ENCODE measurements at places on chromosomes 13 and 19.

GRCh38 chr13:48019796-48020195 lies 17.7 kb upstream of the NUDT15 start:
- no peak for DNase-seq

DNA sequence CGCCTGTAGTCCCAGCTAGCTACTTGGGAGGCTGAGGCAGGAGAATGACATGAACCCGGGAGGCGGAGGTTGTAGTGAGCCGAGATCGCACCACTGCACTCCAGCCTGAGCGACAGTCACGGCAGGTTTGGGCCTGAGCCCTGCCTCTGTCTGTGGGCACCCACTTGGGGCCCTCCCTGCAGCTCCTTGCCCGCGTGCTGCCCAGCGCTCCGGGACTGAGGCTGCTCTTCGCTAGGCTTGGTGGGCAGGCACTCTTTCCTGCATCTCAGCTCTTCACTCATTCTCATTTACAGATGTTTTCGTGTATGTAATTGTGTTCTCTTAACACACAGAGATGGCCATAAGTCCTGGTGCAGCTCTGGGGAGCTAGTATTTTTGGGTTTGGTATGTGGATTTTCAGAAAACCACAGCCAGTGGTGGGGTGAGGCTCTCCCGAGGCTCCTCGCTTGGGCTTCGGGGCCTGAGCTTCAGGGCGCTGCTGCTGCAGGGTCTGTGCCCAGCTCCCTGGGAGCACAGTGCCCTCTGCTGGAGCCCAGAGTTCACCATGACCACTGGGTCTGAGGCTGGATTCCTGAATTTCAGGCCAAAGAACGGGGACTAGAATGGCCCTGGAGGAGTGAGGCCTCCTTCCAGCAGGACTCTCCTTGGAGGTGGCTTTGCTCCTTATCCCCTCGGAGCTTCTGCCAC lies 15.2 kb downstream of the UPF1 start:
- peak; percentile 56 for DNase-seq

GRCh38 chr19:41910240-41910991 lies 17.8 kb downstream of the ERFL start:
- DNase-seq: no peak

GRCh38 chr19:4007021-4007835 lies at the start of gene PIAS4:
Gene PIAS4, plus strand, starts transcription at chr19:4007736. Its CDS starts 25 bp downstream, at chr19:4007761.
- DNase-seq: peak; percentile 92

DNA sequence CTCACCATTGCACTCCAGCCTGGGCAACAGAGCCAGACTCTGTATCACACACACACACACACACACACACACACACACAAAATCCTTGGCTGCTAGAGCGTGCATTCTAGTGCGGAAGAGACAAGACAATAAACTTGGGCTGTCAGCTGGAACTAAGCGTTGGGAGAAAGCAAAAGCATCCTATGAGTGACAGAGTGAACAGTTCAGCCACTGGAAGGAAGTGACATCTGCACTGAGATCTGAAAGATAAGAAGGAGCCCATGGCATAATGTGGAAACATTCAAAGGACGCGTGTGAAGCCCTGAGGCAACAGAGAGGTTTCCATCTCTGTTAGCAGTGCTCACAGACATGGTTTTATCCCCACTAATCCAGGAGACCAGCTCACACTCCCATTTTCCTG lies 3.5 kb upstream of the SLC1A5 start:
- DNase-seq: no peak

GRCh38 chr19:18417250-18418028 lies 1.8 kb upstream of the SSBP4 start:
- no peak for DNase-seq

- no peak for DNase-seq
Observed at GRCh38 chr13:91178099-91178498, 169.4 kb upstream of the MIR17HG start.

- no peak for DNase-seq
Observed at GRCh38 chr13:44388427-44389059, 14.9 kb downstream of the SERP2 start.

GRCh38 chr19:52142001-52142595 lies 2.4 kb upstream of the ZNF616 start:
- DNase-seq: no peak

DNA sequence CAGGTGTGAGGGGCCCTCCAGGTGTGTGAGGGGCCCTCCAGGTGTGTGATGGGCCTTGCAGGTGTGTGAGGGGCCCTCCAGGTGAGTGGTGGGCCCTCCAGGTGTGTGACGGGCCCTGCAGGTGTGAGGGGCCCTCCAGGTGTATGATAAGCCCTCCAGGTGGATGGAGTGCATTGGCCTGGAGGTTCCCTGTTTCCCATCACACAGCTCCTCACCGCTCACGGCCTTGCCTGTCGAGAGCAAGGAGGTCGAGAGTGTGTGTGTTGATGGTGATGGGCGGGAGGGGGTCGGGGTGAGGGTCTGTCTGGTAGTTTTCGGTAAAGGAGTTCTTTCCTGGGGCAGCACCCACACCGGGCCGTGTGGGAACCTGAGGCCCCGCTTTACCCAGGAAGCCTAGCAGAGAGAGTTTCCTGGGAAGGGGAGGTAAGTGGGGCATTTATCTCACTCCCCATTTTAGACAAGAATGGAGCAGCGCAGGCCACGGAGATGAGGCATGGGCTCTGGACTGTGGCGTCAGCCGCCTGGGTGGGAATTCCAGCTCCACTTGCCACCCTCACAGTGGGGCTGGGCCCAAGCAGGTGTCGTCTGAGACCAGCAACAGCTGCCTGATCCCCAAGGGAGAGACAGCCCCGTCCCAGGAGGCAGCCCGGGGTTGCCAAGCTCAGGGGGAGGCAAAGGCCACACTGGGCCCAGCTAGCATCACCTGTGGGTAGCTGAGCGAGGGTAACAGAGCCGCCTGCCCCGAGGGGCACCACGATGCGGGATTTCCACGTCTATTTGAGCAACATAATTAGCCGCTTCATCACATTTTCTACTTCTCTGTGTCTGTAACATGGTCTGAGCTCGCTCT lies 10.9 kb upstream of the GAS6 start:
- DNase-seq: no peak

DNA sequence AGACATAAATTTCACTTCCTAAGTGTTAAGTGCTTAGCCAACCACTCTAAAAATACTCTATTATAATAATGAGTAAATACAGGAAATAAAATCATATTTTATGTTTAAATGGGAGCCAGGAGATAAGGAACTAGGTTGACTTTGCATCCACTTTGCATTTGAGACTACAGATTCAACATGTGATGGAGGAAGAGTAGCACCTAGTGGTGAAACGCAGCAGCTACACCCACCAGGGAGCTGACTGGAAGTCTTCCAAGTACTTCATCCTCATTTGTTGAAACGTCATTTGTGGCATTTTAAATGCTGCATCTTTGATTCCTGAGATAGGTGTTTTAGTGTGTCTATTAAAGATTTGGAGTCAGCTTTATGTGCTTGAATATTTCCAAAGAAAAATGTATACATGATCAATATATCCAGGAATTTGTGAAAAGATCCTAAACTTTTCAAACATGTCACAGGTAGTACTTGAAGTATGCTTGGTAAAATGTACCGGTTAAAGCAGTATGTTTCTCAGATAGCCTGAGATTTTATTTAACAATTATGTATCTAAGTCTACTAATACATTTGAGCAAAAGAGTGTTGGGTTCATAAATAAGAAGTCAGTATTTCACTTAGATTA lies 17.4 kb upstream of the KCTD12 start:
- DNase-seq: peak; percentile 44

- no peak for DNase-seq
Observed at GRCh38 chr13:48222358-48223301, 10.4 kb upstream of the ITM2B start.

DNA sequence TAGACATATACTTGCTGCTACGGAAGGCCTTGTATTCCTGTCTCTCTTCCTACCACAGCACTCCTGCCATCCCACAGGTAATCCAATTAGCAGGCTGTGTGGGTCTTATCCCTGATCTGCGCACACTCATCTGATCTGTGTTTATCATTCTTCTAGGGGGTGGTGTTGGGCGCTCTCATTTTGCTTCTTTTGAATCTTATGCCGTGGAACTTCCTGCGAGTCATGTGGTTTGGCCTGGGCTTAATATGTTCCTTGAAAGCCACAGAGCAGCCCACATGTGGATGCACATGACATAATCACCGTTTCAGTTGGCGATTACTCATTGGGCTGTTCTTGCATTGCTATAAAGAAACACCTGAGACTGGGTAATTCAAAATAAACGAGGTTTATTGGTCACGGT lies 7.5 kb downstream of the RASA3 start:
- DNase-seq: peak; percentile 64

GRCh38 chr19:29480507-29480906 lies 45.3 kb upstream of the VSTM2B start:
- DNase-seq: no peak

DNA sequence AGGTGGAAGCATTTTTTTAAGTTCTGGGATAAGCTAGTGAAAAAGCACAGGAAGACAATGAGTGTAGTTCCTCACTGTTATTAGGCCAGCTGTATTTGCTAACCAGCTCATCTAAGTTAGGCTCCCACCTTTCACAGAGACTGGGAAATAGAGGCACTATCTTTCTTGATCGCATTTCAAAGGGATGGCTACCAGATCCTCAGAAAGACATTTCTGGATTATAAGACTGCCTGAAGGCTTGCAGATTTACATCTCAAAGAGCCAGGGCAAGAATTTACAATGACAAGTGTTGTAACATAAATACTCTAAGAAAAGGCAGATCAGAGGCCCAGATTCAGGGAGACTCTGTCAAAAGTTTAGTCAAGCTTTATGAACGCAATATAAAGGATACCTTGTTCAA lies 1005.5 kb downstream of the PCDH9 start:
- no peak for DNase-seq

- no peak for DNase-seq
Observed at GRCh38 chr19:21910318-21910717, 74.3 kb upstream of the ZNF43 start.

GRCh38 chr13:88051746-88052482 lies 380.7 kb downstream of the SLITRK5 start:
- DNase-seq: no peak

GRCh38 chr19:5355076-5355475 lies 14.5 kb upstream of the PTPRS start:
- no peak for DNase-seq

- no peak for DNase-seq
Observed at GRCh38 chr13:104256701-104257100, 1190.5 kb upstream of the SLC10A2 start.

DNA sequence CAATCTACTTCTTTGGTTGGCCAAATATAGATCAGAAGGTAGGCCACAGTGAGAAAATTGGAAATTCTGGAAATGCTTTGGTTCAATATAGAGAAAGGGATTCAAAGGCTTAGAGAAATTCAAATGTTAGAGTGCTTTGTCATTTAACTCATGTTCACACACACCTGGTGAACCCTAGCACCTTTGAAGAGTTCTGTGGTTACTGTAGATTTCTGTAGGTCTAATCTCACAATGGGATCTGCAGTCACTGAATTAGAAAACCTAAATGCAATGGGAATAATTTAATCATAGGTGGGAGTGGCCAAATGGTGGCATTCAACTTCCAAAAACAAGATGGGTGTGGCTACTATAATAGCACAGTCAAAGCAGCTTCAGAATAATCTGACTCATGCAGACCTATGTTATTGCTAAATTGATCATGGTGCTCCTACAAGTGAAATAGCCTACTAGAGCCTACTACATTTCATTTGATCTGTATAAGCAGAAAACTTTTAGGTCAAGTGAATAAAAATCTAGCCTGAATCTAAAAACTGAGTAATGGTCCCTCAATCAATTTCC lies 1152.9 kb downstream of the PCDH9 start:
- no peak for DNase-seq

DNA sequence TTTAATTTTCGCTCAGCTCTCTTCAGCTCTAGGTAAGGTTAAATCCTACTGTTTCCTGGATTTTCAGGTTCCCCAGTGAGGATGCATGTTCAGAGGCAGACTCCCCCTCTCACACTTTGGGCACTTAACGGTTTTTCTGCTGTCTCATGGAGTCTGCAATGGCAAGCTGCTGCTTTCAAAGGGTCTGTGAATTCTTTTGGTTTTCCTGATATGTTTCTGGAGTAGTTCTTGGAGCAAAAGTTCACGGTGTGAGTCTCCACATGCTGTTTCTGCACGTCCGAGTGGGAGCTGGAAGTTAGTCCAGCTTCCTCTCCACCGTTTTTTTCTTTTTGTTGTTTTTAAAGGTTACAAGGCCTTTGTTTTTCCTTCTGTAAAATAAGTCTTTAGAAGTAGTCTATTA lies 35.4 kb downstream of the DNAJC15 start:
- no peak for DNase-seq

DNA sequence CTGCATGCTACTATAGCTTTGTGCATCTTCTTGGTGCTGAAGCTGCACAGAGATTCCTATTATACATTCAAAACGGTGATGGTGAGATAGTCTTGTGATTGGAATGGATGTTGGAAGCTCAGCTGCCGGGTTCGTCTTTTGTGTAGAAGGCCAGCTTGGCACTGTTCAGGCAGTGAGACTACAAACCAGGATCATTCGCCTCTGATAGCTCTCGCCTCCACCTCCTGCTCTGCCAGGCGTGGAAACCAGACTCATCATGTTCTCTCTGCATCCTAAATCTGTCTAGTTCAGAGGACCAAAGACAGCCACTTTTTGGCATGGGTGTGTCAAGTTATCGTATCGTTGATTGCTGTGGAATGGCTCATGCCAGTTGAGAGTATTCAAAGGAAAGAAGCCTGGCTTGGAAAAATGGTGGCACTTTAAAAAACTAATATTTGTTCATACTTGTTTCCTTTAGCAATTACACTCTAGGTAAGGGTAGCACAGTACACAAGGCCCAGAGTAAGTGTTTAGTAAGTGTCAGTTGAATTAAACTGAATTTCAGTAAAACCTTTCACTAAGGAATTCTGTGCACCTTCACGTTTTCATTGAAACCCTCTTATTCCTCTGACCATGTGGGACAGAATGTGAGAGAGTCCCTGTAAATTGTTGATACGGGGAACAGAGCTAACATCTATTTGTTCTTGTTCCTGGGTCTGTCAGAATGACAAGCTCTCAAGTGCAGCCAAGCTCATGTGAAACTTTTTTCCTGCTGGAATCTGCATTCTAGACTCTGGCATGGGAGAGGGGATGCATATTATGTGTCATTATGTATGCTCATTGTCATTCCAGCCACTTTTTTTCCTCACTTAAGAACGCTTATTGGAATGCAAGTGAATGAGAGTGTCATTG lies 69.8 kb downstream of the DPY19L3 start:
- no peak for DNase-seq

DNA sequence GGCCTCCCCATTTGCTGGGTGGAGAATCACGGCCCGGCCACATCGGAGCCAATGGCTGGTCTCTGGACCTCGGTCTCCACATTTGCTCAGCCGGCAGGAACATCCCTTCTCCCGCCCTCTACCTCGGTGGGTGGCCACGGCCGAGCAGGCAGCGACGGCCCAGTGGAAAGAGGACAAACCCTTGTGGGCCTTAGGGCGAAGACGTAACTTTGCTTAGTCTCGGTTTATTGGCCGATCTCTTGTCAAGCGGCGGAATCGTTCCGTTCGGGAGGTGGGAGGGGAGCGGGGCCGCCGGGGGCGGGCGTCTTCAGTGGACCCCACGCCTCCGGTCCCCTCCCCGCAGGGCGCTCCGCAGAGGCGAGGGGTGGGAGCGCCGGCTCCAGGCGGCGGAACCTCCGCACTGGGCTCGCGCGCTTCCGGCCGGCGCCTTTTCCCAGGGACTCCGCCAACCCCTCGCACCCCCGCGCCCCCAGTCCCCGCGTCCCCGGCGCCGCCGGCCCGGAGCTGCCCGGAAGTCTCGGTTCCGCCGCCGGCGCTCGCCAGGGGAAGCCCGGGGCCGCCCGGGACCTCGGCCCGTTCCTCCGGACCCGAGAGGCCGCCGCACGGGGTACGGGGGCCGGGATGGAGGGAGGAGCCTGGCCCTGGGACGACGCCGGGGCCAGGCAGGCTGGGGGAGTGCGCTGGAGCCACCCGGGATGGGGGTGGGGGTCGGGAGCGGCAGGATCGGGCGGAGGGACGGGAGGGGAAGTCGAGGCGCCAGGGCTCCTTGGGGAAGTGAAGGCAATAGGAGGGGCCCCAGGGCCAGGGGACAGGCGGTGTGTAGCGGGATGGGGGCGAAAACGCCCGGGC lies at the start of gene ZNF580:
Gene ZNF580, plus strand, starts transcription at position 426 of the 849 bp plus-strand sequence. CDS start 1,507 bp downstream, outside the sequence.
- DNase-seq: no peak

Data from T follicular helper cell (primary cell).